ENCODE measurements at places on chromosomes 16 and 17. TPM values are rescaled to one million over a fixed set of nuclear protein-coding genes. Genes with fewer than 3 reads are reported as not detected.

Gene OMG
- total RNA-seq = 3.0 TPM

Gene GOT2
- total RNA-seq = 41.3 TPM

Gene CNTD1
- not detected for total RNA-seq

Gene TBC1D3
- total RNA-seq = not detected

Gene AGRP
- not detected for total RNA-seq

Measured in sigmoid colon (tissue), 7 donors.